ENCODE measurements at places on chromosomes 4 and X.

DNA sequence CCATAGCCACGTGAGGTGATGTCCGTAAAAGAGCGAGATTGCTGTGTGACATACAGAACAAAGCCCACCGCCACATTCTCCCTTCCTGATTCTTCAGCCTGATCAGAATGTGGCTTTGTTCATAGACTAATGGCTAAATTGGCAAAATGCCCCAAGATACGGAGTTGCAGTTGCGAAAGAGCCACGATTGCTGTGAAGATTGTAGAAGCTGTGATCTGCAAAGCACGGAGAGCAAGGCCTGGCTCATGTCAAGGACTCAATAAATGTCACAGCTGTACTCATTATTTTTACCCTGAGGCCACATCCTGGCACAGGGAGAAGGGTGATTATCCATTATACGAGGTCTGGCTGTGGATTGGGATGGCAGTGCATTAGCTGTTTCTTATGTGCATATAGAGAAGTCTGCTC is 34.2 kb downstream of the ARSD start:
- no peak for DNase-seq

DNA sequence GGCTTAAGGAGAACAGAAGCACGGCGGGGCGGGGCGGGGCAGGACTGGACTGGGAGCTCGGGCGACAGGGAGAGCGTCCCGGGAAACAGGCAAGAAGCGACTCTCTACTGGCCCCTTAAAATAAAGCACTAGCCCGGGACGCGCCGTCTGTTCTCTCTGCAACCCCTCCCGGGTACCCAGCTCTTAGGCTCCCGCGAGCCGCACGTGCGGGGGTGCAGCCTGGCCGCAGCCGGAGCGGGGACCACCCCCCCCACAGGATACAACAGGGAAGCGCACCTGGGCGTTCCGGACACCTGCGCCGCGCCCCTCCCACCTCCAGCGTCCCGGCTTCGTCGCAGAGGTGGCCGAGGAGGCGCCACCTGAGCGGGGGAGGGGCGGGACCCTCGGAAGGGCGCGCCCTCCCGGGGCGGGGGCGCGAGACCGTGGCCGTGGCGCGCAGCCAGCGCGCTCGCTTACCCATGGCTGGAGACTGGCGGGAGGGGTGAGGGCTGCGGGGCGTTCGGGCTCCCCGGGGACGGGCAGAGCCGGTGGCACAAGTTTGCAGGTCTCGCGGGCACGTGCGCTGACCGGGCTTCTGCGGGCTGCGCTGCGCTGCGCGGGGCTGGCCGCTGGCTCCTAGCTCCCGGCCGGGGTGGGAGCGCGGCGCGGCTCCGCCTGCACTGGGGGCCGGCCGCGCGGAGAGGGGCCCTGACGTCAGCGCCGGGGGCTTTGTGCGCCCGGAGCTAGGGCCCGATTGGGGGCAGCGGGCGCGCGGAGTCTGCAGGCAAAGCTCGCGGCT is 91.5 kb downstream of the GEMIN8 start:
- DNase-seq: peak; percentile 78

DNA sequence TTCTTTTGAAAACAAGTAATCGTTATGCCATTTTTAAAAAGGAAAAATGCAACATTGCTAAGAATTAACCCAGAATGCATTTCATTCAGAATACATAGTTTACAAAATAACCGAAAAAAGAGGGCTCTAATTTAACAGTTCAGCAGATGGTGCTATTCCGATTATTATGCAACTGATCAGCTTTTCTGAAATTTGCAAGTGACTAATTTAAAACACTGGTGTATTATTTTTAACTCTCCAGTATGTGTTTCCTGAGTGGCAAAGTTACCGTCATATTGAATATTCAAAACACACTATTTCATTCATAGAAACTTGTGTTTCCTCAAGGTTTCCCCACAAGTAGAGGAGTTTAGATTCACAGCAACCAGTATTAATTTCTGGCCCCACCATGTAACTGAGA is 21.1 kb downstream of the ZBTB49 start:
- no peak for DNase-seq

DNA sequence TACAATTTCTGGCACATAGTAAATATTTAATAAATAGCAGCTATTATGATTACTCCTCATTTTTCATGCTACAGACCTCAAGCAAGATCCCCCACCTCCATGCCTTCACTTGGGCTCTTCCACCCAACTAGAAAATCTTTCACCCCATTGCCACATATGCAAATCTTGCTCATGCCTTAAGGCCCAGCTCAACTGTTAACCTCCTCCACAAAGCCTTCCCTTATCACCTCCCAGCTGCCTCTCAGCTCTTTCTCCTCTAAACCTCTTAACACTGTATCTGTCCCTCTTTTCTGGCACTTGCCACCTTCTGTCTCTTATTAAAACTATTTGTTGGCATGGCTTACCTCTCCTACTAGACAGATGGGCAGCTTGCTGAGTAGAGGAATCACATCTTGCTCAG is 51.5 kb downstream of the PJA1 start:
- no peak for DNase-seq

- DNase-seq: peak; percentile 30
Observed at GRCh38 chr4:141636771-141637460, 533 bp downstream of the IL15 start.

DNA sequence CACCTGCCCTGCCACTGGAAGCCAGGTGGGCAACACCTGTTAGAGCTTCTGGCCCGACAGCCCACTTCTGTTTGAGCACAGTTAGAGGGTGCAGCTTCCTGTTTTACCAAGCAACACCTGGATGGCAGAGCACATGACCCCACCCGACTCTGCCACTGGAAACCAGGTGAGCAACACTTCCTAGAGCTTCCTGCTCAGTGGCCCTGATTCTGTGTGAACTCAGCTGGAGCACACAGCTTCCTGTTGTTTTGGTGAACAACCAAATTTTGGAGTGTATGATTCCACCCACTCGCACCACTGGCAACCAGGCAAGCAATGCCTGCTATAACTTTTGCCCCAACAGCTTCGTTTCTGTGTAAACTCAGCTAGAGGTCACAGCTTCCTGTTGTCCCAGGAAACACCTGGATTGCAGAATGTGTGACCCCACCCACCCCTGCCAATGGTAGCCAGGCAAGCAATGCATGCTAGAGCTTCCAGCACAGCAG is 163.8 kb upstream of the KLF8 start:
- DNase-seq: no peak

GRCh38 chr4:122624205-122624604 is 3.3 kb upstream of the IL21 start:
- DNase-seq: no peak

DNA sequence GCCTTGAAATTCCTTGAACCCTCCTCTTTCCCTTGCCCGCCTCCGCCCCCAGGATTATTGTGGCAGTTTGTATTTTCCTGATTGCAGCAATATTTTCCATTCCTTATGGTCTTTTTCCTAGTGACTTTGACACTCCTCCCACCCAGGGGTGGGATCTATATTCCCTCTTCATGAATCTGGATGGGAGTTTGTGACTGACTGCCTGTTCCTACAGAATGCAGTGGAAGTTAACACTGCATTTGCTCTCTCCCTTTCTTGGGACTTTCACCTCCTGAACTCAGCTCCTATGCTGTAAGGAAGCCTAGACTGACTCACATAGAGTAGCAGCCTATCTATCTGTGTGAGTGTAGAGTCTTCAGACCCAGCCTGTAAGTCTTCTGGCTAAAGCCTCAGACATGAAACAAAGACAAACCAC is 2.2 kb downstream of the FUNDC2 start:
- no peak for DNase-seq

DNA sequence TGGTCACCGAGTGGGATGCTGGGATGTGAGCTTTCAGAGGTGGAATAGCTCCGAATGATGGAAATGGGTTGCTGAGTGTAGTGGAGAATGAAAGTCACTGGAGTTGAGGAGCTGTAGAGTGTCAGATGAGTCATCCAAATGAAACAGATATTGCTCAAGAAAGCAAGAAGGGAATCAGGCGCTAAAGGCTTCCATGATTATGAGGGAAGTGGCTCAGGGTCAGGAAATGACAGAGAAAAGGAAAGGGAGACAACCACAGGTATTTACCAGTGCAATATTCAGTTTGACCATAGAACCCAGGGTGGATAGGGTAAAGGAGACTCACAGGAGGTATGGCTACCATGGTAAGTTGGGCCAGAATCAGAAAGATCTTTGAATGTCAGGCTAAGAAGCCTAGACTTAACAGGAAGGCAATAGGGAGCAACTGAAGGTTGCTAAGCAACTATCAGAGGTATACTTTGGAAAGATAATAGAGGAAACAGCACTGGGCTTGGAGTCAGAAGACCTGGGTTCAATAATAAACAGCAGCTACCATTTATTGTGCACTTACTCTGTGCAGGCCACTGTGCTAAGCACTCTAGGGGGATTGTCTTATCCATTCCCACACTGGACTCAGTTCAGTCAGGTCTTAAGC is 11.7 kb downstream of the LAS1L start:
- DNase-seq: no peak

- no peak for DNase-seq
Observed at GRCh38 chrX:19772096-19772821, 115.1 kb downstream of the SH3KBP1 start.

Measured in NCI-H146 (cell line).